ENCODE measurements at places on chromosomes 6 and 20. TPM values are rescaled to one million over a fixed set of nuclear protein-coding genes. Genes with fewer than 3 reads are reported as not detected.

GRCh38 chr20:38007526-38007925 is 25.7 kb downstream of the TTI1 start:
- peaks cover 6% of the 10 kb centered on the region for H3K36me3 ChIP-seq
- H3K4me3 ChIP-seq, result no peak overlapping the region
- H3K4me1 ChIP-seq, result no peaks in the 10 kb centered on the region
- DNase-seq, result no peak
- no peak overlapping the region for H3K27ac ChIP-seq
- H3K27me3 ChIP-seq, result no peaks in the 10 kb centered on the region

GRCh38 chr6:36436466-36436865 is 6.2 kb downstream of the PXT1 start:
- H3K27me3 ChIP-seq, result no peaks in the 10 kb centered on the region
- no peak for DNase-seq
- H3K27ac ChIP-seq, result no peak overlapping the region
- H3K4me3 ChIP-seq, result no peak overlapping the region

GRCh38 chr20:17228624-17229061 is 1.8 kb downstream of the PCSK2 start:
- H3K4me1 ChIP-seq, result peaks cover 25% of the 10 kb centered on the region
- DNase-seq, result no peak
- H3K27ac ChIP-seq, result no peak overlapping the region
- no peaks in the 10 kb centered on the region for H3K36me3 ChIP-seq
- H3K4me3 ChIP-seq, result peak overlapping the region; percentile 7

CPXM1 gene
- 0.54 TPM for total RNA-seq

DNA sequence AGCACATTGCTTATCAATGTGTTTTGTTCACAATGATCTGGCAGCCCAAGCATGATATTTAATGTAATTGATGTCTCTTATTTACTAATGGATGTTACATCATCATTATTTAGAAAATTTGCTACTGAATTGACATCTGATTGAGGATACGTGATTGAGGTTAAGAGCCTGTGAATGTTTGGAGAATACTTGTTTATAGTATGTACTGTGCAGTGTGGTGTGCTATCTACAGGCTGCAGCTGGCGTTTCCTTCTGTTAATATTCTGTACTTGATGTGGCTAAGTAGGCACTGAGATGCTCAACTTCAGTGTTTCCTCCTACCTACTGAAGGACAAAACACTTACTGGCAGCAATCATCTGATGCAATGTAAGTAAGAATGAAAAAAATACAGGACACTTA is 709.6 kb upstream of the FLRT3 start:
- no peak for DNase-seq
- H3K36me3 ChIP-seq, result no peaks in the 10 kb centered on the region
- H3K4me3 ChIP-seq, result no peak overlapping the region
- H3K4me1 ChIP-seq, result no peaks in the 10 kb centered on the region

WFDC9 gene
- not detected for total RNA-seq

PSORS1C2 gene
- not detected for total RNA-seq

KCNB1 gene
- total RNA-seq, result 17.4 TPM

C6orf118 gene
- not detected for total RNA-seq

ATAT1 gene
- 2.6 TPM for total RNA-seq

GRCh38 chr6:35062676-35063574 is 78.2 kb downstream of the TCP11 start:
- no peaks in the 10 kb centered on the region for H3K27me3 ChIP-seq
- H3K4me1 ChIP-seq, result peaks cover 21% of the 10 kb centered on the region
- DNase-seq, result no peak
- H3K27ac ChIP-seq, result peak overlapping the region; percentile 23
- H3K4me3 ChIP-seq, result no peak overlapping the region

LAMA5 gene
- 159 TPM for total RNA-seq

EPHA7 gene
- 46.5 TPM for total RNA-seq

DNA sequence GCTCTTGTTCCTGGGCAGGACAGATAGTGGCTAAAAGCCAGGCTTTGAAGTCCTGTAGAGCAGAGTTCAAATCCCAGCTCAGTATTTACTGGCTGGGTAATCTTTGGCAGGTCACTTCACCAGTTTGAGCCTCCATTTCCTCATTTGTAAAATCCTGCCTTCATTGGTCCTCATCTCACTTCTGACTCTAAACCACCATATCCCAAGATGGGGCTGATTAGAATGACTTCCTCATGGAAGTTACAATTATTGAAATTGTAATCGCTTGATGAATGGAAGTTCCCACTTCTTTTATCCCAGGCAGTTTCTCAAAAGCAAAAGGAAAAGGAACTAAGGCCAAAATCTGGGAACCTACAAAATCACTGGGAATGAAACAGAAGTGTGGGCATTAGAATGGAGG is 35.9 kb upstream of the B4GALT5 start:
- no peak overlapping the region for H3K27ac ChIP-seq
- no peak overlapping the region for H3K4me3 ChIP-seq
- DNase-seq, result no peak
- no peaks in the 10 kb centered on the region for H3K36me3 ChIP-seq

- no peaks in the 10 kb centered on the region for H3K4me1 ChIP-seq
- H3K27me3 ChIP-seq, result no peaks in the 10 kb centered on the region
- no peaks in the 10 kb centered on the region for H3K36me3 ChIP-seq
- no peak overlapping the region for H3K4me3 ChIP-seq
Measured at GRCh38 chr20:24523661-24524060, 54.2 kb downstream of the SYNDIG1 start.

PPP1R16B gene
- 2.3 TPM for total RNA-seq

DNA sequence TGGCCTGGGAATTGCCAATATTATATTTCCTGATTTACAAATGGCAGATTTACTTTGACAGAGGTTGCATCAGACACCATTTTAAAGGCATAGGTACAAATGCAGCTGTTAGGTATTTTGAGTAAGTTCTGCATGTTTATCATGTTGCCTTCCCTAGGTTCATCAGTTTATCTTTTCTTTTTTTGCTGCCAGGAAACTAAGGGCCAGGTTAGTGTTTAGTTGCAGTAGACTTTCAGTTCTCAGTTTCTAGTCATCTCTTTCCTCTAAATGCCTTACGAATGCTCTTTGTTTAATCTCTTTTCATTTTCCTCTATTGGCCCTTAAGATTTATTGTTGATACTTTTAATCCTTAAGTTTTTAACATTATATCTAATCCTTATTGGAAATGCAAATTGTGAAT is 129.9 kb downstream of the SMAP1 start:
- no peaks in the 10 kb centered on the region for H3K36me3 ChIP-seq
- H3K27me3 ChIP-seq, result no peaks in the 10 kb centered on the region
- no peaks in the 10 kb centered on the region for H3K4me1 ChIP-seq
- H3K4me3 ChIP-seq, result no peak overlapping the region

ZFAND3 gene
- 54.8 TPM for total RNA-seq

DNA sequence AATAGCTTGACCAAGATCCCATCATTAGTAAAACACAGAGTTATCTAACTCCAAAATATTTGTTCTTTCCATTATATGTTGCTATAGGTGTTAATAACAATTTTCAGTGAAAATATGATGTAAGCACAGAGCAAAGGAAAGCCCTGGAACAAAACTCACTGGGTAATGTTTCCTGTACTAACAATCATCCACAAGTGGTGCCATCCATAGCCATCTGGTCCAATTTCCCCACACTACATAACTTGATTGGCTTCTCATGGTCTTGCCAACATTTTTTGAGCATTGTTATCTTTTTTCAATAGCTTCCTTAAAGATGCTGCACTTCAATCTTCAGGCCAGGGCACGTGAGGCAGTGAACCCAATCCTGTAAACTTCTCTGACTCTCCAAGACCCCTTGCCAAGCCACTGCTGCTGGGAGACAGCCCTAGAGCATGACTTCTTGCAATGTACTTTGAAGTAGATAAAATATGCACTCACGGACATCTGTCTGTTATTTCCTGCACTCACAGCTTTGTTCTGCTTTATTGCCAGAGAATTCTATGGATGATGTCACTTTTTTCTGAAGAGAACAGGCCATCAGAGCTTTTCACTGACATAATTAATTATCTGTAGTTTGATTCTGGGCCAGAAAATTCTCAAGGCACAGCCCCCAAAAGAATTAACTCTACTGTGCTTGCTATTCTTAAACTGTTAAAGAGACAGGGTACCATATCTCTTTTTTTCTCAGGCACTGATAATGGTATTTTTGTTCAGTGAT is 97.5 kb upstream of the TMEM30A start:
- H3K36me3 ChIP-seq, result no peaks in the 10 kb centered on the region
- no peak for DNase-seq
- H3K4me1 ChIP-seq, result no peaks in the 10 kb centered on the region
- H3K27me3 ChIP-seq, result no peaks in the 10 kb centered on the region
- no peak overlapping the region for H3K27ac ChIP-seq
- no peak overlapping the region for H3K4me3 ChIP-seq

CST2 gene
- not detected for total RNA-seq

DNA sequence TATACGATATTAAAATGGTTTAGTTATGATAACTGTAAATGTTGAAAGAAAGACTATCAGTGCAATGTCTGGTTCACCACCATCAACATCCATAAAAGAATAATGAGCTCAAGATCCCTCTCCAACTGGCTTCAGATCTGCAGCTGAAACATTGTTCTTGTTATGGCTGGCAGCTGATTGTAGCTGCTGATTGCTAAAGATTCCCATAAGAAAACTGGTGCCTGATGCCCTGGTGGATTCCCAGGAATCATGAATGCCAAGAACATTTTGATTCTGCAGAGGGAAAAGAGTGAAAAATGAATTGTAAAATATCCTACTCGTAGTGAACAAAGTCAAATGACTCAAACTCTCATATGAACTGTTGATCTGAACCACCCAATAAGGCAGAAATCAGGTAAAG is 1160.2 kb downstream of the EPHA7 start:
- no peaks in the 10 kb centered on the region for H3K36me3 ChIP-seq
- H3K4me1 ChIP-seq, result no peaks in the 10 kb centered on the region
- no peak for DNase-seq
- no peak overlapping the region for H3K4me3 ChIP-seq
- no peak overlapping the region for H3K27ac ChIP-seq
- H3K27me3 ChIP-seq, result no peaks in the 10 kb centered on the region

DNA sequence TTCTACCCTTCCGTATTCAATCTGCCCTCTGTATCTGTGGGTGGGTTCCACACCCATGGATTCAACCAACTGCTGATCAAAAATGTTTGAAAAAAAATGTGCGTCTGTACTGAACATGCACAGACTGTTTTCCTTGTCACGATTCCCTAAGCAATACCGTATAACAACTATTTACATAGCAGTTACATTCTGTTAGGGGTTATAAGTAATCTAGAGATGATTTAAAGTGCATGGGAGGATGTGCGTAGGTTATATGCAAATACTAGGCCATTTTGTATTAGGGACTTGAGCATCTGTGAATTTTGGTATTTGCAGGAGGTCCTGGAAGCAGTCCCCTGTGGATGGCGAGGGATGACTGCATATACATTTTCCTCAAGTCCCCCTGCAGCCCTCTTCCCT is 486.9 kb downstream of the PREX1 start:
- H3K4me3 ChIP-seq, result no peak overlapping the region
- no peak for DNase-seq
- no peak overlapping the region for H3K27ac ChIP-seq
- H3K27me3 ChIP-seq, result no peaks in the 10 kb centered on the region
- H3K36me3 ChIP-seq, result no peaks in the 10 kb centered on the region
- peaks cover 20% of the 10 kb centered on the region for H3K4me1 ChIP-seq

- no peaks in the 10 kb centered on the region for H3K36me3 ChIP-seq
- H3K4me3 ChIP-seq, result no peak overlapping the region
Measured at GRCh38 chr6:154453329-154453728, 57.2 kb downstream of the CNKSR3 start.

DNA sequence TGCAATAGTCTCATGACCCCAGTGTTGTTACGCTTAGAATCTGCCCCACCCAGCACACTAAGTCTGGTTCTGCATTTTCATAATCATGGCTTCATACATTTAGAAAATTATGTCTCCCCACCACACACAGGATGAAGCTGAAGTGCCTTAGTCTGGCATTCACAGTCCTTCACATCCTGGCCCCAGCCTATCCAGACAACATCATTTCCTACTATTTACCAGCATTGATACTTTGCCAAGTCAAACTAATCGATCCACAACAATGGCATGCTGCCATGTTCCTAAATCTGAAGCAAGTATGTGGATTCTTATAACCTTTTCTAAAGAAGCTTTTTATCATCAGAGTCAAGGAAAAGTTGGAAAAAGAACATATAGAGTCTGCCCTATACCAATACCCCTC is 132.4 kb upstream of the FBXL4 start:
- no peaks in the 10 kb centered on the region for H3K27me3 ChIP-seq
- H3K4me3 ChIP-seq, result no peak overlapping the region
- no peak overlapping the region for H3K27ac ChIP-seq

GPR6 gene
- total RNA-seq, result not detected

DNA sequence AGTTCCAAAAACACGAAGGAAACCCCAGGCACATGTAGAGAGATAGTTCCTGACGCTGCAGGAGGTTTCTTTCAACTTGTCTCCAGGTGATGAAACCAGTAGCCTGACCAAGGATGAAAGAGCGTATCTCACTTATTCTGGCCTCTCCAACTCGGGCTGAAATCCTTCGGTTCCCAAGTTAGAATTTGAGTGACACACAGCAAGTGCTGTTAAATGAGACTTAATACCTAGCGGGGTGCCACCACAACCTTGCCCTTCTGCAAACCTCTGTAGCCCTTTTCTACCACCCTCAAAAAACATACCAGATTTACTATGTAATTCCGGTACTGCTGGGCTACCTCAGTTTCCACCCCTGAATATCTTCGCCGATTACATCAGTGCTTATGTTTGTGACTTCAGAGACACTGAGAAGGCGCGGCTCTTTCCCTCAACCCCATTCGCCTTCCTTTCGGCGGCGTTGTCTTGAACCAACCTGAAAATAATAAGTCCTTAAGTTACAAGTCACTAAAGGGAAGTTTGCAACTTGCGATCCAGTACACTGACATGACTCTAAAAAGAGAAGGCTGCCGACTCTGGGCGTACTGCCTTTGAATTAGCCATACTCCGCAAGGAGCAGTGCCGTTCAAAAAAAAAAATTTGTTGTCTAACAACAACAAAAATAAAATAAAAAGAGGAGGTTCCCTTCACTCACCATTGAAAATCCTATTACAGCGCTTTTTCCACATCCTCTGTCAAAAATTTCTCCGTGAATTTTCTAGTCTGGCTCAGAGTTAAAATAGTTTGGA is 194.9 kb upstream of the ZNF184 start:
- H3K27me3 ChIP-seq, result peaks cover 43% of the 10 kb centered on the region
- no peaks in the 10 kb centered on the region for H3K4me1 ChIP-seq
- H3K27ac ChIP-seq, result no peak overlapping the region
- no peak overlapping the region for H3K4me3 ChIP-seq

GGTLC1 gene
- total RNA-seq, result not detected
